HEK293T (cell line): ENCODE measurements at places on chromosomes 5 and 9.

GRCh38 chr5:60960591-60960990 is 15.6 kb downstream of the NDUFAF2 start:
- no peak for DNase-seq

DNA sequence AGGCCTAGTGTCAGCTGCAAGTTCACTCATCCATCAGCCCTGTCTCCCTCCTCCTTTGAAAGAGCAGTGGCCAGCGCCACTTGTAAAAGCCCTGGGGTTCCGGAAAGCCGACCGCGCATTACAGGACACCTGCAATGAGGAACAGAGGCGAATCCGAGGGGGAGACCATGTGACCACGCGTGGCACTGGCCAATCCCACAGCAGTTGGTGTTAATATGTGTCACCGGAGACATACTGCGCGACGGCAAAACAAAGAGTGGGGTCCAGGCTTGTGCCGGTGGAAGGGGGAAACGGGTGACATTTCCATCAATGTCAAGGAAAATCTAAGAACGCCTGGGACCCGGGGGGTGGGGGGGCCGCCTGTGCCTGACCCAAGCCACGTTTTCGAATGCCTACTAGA is 480.8 kb downstream of the SPATA31A7 start:
- no peak for DNase-seq

GRCh38 chr5:57504357-57504756 is 21.7 kb upstream of the ACTBL2 start:
- DNase-seq, result no peak

DNA sequence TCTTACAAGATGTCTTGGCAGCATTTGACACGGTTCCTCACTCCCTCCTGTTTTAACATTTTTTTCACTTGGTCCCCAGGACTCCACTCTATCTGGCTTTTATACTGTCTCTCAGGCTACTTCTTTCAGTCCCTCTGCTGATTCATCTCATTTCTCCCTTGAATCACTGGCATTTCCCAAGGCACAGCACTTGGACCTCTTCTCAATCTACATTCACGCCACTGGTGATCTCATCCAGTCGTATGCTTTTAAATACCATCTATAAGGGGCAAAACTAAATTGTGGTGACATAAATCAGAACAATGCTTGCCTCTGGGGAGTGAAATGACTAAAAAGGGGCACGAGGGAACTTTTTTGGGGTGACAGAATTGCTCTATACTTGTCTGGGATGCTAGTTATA is 47.1 kb downstream of the MAPKAP1 start:
- DNase-seq, result no peak

- DNase-seq, result no peak
These were observed 24.7 kb upstream of the LECT2 start for GRCh38 chr5:135979510-135979909.

DNA sequence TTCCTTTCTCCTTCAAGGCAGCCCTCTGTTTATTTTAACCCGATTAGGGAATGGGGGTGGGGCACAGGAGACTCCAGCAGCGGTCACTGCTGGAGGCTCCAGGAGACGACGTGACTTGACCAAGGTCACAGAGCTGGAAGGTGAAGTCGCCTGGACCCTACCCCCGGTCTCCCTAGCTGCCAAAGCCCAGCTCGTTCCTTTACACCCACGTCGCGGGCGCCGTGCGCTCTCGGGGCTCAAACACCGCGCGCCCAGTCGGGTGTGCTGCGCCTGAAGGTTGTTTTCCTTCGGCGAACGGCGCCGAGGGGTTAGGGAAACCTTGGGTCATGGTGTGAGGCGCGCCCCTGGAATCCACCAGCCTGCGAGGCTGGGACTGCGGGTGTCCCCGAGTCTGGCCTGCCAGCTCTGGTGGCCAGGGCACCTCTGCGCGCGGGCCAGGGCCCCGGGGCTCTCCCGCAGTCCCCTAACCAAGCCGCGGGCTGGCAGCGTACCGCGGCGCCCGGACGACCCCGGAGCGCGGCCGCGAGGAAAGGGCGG is 747 bp upstream of the UNC5A start:
- DNase-seq, result no peak

GRCh38 chr9:92534674-92535073 is 1.1 kb downstream of the ECM2 start:
- no peak for DNase-seq

- no peak for DNase-seq
These were observed 217.3 kb upstream of the IL12B start for GRCh38 chr5:159547466-159548195.

DNA sequence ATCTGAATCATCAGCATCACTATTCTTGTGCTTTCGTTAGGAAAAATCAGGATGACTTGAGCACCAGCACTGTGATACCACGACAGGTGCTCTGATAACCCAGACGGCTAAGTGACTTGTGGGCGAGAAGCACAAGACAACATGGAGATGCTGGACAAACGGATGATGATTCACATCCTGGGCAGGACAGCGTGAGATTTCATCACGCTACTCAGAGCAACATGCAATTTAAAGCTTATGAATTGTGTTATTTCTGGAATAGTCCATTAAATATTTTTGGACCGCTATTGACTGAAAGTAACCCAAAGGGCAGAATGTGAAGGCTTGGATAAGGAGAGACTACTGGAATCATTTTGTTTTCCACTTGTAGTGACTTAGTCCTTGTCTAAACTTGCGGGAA is 114.8 kb upstream of the DAPK1 start:
- DNase-seq, result no peak

GRCh38 chr5:1089146-1089545 is 22.7 kb downstream of the SLC12A7 start:
- DNase-seq, result no peak

- DNase-seq, result no peak
These were observed 154.6 kb downstream of the SYK start for GRCh38 chr9:90956026-90956810.

DNA sequence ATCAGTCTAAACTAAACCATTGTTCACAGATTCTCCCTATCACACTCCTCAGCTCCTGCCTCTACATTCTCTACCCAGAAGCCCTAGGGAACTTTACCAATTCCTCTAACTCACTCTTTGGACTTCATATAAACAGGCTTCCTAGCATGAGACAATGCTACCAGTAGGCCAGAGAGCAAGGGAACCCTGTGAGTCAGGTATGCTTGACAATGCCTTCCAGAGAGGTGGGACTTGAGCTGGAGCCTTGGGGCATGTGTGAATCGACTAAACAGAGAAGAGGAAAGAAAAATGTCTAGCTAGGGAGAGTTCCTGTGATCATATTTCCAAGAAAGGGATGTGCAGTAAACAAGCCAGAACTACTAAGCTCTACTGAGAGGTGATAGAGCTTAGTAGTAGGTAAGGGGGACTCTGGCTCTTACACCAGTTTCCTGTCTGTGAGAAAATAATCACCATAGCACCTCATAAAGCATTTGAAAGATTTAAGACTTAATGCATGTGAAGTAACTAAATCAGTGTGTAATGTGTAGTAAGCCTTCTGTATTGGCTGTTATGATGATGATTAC is 6.4 kb upstream of the RFK start:
- DNase-seq, result no peak

DNA sequence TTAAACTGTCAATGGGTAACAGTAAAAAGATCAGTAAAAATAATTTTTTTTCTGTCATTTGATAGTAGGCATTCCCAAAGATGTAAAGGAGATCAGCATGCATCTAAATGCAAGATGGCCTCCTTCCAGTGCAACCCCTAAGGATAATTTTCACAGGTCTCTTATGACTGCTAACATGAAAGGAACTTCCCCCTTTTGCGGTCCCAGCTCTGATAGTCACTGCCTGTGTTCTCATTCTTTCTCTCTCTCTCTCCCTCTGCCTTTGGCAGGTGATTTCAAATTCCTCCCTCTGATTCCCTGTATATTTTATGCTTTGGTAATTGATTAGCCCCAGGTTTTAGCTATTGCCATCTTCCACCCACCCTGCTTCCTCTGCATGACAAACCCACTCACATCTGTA is 8.9 kb downstream of the SPINK14 start:
- no peak for DNase-seq

DNA sequence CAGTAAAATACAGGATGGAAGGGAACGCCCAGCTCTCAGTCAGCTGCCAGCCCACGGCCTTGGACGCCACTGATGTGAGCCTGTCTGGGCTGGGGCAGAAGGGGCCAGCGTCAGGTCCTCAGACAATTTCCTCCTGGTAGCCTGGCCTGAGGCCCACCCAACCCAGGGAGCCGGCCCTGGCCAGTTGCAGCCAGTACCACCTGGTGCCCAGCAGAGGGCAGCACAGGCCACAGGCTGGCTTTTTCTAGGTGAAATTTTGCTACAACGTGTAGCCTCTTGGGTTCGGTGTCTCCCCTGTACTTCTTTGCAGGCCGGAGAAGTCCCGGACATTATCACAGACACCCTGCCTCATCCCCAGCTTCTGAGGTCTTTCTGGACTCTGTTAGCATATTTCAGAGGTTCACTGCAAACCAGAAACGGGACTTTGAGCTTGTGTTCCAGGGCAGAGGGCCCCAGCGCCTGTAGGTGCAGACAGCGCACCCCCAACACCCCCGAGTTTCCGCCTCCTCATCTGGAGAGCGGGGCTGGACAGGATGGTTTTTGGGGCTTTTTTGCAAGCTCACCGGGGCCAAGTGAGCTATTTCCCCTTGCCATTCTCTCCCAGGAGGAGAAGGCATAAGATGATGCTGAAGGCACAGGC is 45.9 kb upstream of the KCNMB1 start:
- peak; percentile 83 for DNase-seq

DNA sequence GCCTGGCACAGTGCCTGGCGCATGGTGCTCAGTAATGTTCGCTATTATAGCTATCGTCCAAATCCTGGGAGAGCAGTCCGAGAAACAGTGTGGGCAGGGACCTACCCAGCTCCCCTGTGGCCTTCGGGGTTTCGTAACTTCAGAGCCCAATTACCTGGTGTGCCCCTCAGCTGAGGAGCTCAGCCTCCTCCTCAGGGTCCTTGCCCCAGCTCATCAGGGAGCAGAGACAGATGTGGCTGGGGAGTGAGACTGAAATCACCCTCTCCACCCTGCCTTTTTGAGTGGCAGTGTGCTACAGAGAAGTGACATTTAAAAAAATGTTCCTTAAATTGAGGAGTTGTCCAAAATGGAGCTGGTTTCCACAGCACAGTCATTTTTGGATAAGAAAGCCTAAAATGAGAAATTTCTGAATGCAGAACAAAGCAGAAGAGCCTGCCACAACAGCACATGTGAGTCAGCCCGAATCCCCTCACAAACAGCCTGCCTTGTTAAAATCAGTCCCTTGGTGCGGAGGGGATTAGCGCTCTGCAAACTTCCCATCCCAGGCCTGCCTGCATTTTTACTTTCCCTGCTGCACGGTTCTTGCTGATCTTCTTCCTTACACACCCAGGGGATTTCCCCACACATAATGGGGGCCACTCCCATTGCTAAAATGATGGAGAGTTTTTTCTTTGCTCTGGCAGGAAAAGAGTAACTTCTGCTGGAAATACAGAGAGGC is 78.1 kb upstream of the PITX1 start:
- no peak for DNase-seq

GRCh38 chr9:88814577-88814976 is 176.7 kb upstream of the S1PR3 start:
- no peak for DNase-seq

- no peak for DNase-seq
These were observed 213.9 kb downstream of the IRX2 start for GRCh38 chr5:2537378-2538145.

GRCh38 chr5:33657804-33658440 is 217.2 kb downstream of the TARS1 start:
- DNase-seq, result no peak

DNA sequence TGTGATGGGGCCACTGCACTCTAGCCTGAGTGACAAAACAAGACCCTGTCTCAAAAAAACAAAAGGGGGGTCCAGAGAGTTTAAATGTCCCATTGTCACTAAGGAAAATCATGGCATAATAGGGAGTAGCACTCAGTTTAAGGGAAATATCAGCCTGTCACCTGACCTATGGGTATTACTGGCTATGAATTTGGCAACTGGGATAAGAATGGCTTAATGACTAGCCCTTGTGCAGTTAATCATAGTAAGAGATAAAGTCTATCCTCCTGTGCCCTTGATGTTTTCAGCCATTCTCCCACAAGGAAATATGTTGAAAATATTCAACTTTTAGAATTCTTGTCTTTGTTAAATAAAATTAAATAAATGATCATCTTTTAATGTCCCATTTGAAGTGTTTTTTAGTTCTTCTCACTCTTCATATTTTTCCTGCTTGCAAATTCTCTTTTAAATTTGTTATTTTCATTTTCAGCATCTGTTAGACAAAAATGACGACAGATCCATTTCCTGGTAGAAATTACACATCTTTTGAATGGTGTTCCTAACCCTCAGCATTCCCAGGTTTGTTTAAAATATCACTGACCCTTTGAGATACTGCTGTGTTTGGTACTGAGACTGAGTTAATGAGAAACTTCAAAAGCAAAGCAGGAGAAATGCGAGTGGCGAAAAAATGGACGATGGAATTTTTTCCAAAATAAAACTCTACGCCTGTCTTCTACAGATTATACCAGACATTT is 191.4 kb downstream of the ARHGAP26 start:
- no peak for DNase-seq

GRCh38 chr5:34897646-34898045 is 17.7 kb downstream of the RAD1 start:
- no peak for DNase-seq

GRCh38 chr9:85942913-85943709 is 2.2 kb downstream of the NAA35 start:
- DNase-seq, result no peak

DNA sequence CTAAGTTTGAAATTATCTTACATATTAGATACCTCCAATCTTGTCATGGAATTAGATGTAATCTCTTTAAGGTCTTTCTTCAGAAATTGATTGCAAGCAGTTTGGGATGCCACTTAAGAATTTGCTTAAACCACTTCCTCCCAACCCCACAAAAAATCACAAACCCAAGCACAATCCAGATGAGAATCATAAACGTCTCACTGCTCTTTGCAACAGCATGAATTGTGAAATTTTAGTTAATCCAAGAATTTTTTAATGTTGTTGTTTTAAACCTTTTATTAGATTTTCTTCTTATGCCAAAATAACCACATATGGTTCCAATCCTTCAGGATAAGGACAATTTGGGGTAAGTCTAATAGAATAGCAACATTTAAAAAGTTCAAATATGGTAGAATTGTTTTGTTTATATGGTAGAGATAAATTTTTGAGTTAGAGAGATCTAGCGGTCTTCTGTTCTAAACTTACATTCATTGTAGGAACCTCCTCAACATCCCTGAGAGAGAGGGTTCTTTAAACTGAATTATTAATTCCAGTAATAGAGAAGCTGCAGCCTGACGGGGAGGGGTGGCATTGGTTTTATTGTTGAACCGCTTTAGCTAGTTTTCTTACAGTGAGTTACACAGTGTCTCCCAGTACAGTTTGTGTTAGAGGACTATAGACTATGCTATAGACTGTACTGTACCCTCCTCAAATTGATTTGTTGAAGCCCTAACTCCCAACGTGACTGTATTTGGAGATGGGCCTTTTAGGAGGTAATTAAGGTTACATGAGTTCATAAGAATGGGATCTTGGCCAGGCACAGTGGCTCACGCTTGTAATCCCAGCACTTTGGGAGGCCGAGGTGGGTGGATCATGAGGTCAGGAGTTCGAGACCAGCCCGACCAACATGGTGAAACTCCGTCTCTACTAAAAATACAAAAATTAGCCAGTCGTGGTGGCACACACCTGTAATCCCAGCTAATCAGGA is 24.8 kb upstream of the IL6ST start:
- no peak for DNase-seq

GRCh38 chr9:78261403-78262001 is 25.6 kb downstream of the CEP78 start:
- peak; percentile 12 for DNase-seq
